NCI-H1417 treated with DMSO at 0.1 percent for 48 hours (cell line): ENCODE measurements at places on chromosomes 3 and 15.
A peak's percentile ranks its signal among the peaks of the same experiment; 100 is the strongest.

GRCh38 chr3:67635257-67635656 is 19.2 kb downstream of the SUCLG2 start:
- no peak for DNase-seq

- DNase-seq, result no peak
Measured at GRCh38 chr3:58792921-58793451, 126.4 kb upstream of the FAM3D start.

- DNase-seq, result no peak
Measured at GRCh38 chr3:35537265-35537664, 102.1 kb upstream of the ARPP21 start.

- DNase-seq, result no peak
Measured at GRCh38 chr3:53159156-53160060, 1.6 kb upstream of the PRKCD start.

DNA sequence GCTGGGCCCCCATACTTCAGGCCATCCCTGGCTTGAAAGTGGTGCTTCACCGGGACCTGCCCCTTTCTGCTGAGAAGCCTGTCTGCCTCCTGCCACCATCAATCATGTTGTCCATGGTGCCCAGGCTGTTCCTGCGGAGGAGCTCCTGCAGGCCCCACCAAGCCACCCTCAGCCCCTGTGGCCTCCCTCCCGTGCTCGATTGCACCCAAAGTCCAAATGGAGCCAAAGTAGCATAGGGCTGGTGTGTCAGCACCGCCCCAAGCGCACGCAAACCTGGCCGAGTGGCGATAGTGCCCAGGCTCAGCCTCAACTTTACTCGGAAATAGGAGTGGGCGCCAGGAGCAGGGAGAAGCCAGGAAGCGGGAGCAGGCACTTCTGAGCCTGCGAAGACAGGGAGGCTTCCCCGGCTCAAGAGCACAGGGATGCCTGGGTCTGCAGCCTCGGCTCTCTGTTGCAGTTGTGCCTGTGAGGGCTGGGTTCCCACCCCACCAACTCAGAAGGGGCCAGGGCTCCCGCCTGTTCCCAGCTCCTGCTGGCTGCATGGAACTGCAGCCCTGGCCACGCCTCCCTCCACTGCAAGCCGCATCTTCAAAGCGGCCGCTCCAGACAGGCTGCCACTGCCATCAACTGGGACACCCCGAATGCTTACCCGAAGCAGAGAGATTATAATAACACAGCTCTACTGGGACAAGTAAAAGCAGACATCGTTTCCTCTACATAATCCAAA is 203.0 kb downstream of the ARRDC4 start:
- DNase-seq, result no peak

DNA sequence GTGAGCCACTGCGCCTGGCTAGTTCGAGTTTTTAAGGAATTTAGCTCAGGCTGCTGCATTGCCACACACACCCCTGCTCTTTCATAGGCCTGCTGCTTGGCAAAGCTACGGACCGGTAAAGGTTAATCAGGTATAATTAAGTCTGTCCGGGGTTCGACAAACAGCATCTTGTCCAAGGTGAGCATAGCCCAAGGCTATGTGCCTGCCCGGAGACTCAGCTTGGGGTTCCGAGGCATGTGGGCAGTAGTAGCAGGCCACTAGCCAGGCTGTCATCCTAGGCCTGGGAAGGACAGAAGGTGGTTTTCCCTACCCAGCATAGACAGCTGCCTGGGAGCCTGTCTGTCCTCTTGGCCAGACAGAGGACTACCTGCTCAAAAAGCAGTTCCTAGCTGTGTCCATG is 6.6 kb downstream of the P4HTM start:
- no peak for DNase-seq

DNA sequence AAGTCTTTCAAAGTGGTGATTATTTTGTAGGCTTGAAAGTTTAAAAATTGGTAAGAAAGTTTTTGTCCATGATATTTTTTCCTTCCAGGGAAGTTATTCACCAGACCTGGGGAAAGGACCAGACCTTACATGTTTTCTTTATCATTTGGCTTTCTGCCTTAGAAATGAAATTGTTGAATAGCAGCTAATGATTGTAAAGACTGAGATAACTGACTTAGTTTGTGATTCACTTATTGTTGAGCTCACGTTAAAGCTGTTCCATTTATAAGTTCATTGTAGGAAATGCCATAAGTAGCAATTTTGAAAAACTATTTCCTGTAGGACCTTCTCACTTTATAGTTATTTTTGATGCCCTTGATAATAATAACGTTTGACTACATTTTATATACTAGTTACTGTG is 51.9 kb downstream of the IQGAP1 start:
- no peak for DNase-seq

GRCh38 chr3:159875116-159875515 is 113.5 kb upstream of the IL12A start:
- no peak for DNase-seq

DNA sequence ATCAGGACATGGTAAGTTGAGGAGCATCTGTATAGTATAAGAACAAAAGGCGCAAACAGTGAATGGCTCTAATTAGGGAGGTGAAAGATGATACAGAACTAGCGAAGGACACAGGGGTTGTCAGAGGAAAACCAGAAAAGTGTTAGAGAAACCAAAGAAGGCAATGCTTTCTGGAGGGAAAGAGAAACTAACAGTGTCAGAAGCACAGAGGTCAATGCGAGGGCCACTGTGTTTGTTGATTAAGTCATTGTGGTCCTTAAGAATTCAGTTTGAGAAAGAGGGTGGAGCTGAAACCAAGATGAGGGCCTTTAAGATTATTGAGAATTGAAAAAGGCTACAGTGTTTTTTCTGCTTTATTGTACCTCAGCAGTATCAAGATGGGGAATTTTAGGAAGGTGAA is 28.8 kb downstream of the ATG7 start:
- DNase-seq, result no peak

DNA sequence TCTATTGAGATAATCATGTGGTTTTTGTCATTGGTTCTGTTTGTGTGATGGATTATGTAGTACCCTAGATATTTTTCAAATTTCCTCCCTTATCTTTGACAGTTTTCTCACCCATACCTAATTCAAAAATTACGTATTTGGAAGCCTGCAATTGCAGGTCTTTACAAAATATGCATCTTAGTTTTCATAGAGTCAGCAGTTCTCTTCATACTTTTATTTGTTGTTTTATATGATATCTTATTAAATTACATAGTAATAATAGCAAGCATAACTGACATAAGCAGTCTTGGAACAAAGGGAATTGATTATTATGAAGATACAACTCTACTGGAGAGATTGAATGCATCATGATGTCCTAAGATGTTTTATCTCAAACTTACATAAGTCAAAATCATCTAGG is 215.3 kb upstream of the CHRM5 start:
- DNase-seq, result no peak

DNA sequence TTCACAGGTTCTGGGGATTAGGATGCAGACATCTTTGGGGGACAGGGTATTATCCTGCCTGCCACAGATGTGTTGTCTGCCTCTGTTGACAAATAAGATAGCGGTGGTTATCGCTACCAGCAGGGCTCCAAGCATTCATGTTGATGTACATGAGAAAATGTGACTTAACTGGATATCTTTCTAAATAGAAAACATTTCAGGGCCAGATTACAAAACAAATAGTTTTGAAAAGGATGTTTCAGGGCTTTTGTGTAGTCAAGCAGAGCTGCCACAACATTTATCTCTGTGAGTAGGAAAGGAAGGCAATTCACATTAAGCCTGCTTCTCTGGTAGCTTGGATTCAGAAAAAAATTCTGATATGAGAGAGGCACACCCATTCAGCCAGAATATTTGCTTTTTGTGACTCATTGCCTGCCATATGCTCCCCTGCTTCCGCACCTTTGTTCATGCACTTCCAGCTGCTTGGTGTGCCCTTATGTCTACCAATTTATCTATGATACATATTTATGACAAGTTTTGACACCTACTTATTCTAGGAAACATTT is 22.8 kb downstream of the PLS1 start:
- peak; percentile 15 for DNase-seq

DNA sequence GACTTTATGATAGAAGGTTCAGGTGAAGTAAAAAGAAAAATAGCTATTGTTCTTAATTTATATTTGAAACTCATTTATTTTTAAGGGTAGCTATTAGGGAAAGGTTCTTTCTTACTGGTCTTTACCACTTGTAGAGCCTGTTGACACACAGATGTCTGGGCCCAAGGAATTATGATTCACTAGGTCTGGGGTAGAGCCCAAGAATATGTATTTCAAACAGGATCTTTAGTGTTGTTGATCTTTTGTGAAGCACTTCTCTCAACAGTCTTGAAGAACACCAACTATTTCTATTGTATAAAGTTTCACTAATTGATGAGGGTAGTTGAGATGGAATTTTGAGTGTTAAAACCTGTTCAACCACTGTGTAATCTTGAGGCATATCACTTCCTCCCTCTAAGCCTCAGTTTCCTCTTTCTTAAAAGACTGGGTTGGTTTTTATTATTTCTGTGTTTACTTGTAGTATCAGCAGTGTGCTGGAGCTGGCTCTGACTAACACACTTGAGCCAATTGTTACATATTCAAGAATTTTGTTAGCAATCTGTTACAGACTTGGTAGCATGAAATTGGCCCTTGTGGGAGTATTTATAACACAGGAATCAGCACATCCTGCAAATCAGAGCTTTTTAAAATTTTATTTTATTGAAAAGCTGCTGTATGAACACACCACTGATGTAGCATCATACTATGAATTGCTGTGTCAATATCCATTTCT is 155.9 kb downstream of the RBMS3 start:
- no peak for DNase-seq

DNA sequence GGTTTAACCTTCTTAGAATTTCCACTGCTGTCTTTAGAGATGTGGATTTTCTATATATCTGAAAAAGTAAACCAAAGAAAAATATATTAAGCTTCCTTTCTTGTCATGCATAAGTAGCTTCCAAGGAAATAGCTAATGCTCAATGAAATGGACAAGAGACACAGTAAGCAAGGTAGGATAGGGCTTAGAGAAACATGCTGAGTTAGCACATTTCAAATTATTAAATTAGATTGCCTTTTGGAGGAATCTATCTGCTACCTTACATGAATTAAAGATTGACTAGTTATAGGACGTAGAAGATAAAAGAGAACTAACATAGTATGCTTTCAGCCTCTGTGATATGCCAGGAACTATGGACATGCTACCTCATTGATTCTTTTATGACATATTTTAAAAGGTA is 824.6 kb downstream of the TUSC7 start:
- DNase-seq, result no peak

DNA sequence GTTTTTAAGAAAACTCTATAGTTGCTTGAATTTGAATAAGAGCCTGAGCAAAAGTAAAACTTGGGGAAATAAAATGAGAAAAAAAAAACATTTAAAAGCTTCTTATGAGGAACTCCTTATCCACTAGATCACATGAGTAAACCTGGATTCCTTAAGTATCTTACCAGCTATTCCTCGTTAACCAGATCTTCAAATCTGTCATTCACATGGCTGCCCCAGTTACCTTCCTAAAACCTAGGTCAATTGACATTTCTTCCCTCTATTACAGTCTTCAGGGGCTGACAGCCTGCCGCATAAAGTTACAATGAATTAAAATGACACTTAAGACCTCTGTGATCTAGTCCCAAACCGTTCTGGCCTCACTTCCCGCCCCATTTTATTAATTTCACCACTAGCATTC is 583.6 kb downstream of the NR2F2 start:
- no peak for DNase-seq

DNA sequence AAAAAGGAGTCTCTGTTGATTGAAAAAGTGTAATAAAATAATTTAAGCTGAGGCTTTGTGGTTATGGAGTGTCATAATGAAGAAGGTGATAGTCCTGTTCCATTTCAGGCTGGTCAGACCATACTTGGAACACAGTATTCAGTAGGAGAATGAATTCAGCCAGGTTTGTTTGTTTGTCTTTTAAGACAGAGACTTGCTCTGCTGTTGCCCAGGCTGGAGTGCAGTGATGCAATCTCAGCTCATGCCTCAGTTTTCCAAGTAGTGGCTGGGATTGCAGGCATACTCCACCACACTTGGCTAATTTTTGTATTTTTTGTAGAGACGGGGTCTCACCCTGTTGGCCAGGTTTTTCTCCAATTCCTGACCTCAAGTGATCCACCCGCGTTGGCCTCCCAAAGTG is 33.5 kb downstream of the IQGAP1 start:
- no peak for DNase-seq

DNA sequence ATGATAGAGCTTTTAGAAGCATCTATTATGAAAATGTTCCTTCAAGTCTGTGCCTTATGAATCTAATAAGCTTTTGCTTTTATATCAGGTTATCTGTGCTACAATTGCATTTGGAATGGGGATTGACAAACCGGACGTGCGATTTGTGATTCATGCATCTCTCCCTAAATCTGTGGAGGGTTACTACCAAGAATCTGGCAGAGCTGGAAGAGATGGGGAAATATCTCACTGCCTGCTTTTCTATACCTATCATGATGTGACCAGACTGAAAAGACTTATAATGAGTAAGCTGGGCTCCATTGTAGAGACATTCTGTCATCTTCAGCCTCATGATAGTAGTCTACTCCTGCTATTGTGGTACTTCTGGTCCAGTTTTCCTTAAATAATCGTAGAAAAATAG is 73.4 kb downstream of the BLM start:
- DNase-seq, result no peak

- DNase-seq, result no peak
Measured at GRCh38 chr3:177210744-177211502, 13.6 kb upstream of the TBL1XR1 start.

GRCh38 chr15:51374131-51374530 is 32.7 kb downstream of the GLDN start:
- peak; percentile 53 for DNase-seq

GRCh38 chr3:58041826-58042324 is 33.7 kb downstream of the FLNB start:
- no peak for DNase-seq

DNA sequence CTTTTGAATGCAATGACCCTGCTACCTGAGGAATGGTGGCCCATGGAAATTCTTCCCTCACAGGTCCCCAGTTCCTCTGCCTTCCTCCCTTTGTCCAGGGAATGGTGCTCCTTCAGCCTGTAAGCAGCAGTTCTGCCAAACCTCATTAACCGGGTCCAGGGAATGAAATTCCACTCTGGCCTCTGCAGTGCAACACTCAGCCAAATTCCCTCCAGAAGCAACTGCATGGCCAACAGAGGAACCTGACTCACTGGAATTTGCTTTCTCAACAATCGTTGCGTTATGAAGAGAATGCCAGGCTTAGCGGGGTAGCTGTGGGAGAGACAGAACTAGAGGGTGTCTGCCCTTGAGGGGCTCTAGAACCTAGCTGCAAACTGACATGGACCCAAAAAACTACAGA is 449.4 kb upstream of the PROK2 start:
- DNase-seq, result no peak

DNA sequence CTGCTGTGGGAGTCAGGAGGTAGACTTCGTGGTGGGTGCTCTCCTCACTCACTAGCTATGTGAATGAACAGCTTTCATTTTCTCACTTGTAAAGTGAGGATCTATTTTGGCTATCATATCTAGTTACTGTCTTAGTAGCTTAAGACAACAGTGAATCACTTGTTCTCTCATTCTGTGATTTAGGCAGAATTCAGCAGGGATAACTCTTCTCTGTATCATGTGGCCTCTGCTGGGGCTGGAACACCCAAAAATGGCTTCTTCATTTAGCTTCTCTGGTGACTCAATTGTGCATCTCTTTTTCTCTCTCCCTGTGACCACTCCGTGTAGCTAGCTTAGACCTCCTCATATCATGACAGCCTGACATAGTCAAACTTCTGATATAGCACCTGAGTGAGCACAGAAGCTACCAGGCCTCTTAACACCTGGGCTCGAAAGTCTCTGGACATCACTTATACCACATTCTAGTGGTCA is 68.4 kb downstream of the BFSP2 start:
- no peak for DNase-seq

- DNase-seq, result no peak
Measured at GRCh38 chr3:169179722-169180121, 483.8 kb downstream of the MECOM start.
